ENCODE measurements at places on chromosomes 7 and 10.

DNA sequence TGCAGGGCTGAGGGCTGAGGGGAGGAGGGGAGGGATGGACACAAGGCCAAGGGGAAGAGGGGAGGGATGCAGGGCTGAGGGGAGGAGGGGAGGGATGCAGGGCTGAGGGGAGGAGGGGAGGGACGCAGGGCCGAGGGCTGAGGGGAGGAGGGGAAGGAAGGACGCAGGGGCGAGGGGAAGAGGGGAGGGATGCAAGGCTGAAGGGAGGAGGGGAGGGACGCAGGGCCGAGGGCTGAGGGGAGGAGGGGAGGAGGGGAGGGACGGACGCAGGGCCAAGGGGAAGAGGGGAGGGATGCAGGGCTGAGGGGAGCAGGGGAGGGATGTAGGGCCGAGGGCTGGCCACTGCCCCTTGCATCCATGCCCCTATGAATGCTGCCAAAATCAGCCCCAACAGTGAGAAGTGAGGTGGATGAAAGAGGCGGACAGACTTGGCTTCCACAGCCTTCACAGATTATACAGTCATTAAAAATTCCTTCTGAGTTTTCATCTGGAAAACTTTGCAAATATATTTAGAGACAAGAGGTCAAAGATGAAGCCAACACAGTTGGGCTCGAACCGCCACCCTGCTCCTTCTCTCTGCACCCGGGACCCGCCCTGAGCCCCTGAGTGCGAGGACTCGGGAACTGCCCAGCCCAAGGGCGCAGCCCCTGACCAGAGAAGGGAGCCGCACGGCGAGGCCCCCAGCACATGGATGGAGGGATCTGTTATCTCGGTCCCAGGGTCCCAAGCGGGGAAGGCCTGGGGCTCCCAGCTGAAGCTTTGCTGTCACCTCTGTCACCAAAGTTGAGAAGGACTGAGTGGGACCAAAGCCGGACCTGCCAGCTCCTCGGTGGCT, 65.8 kb downstream of the DIP2C start:
- H3K4me3 ChIP-seq = no peak overlapping the region
- peaks cover 26% of the 10 kb centered on the region for H3K4me1 ChIP-seq
- H3K27ac ChIP-seq = no peak overlapping the region
- no peak for DNase-seq
- peaks cover 44% of the 10 kb centered on the region for H3K27me3 ChIP-seq
- no peaks in the 10 kb centered on the region for H3K36me3 ChIP-seq

GRCh38 chr7:28107960-28108359, 72.6 kb downstream of the JAZF1 start:
- no peaks in the 10 kb centered on the region for H3K27me3 ChIP-seq
- H3K4me1 ChIP-seq = peaks cover 61% of the 10 kb centered on the region
- H3K36me3 ChIP-seq = peaks cover 32% of the 10 kb centered on the region

GRCh38 chr7:117405519-117405918, 21.8 kb downstream of the ASZ1 start:
- no peak overlapping the region for H3K4me3 ChIP-seq
- H3K27ac ChIP-seq = no peak overlapping the region
- no peaks in the 10 kb centered on the region for H3K36me3 ChIP-seq
- no peak for DNase-seq

- no peak overlapping the region for H3K27ac ChIP-seq
- no peaks in the 10 kb centered on the region for H3K27me3 ChIP-seq
- H3K36me3 ChIP-seq = no peaks in the 10 kb centered on the region
Measured at GRCh38 chr7:69811476-69812308, 213.4 kb downstream of the AUTS2 start.

DNA sequence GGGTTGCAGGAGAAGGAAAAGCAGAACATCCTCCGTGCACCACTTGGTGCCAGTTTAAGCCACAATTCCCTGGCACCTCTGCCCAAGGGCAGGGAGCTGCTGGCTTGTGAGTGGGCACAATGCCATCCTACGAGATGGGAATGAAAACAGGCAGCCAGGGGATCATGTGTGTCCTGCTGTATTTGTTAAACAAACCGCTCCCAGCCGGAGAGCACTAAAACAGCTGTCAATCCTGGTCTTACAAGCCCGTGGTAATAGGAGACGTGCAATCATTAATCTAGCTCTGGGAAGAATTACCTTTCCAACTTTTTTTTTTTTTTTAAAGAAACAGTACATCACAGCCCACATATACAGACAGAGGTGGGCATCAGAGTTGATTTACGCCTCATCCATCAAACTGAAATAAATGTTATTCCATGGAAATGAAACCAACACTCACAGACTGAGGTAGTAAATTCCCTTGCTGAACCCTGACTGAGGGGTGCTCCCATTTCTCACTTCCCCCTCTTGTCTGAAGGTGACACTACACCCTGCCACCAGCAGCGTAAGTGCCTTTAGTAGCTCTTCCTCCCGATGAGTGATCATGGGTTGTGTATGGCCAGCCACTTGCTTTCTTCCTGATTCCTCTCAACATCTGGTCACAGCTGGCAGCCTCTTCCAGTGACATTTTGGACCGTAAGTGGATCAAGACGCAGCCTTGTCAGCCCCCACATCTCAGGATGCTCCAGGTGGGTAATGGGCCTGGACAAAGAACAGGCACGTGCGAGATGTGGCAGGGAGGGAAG, 143.8 kb downstream of the TEX36 start:
- no peak overlapping the region for H3K4me3 ChIP-seq
- no peak overlapping the region for H3K27ac ChIP-seq
- peaks cover 2% of the 10 kb centered on the region for H3K27me3 ChIP-seq
- DNase-seq = no peak
- H3K36me3 ChIP-seq = no peaks in the 10 kb centered on the region
- no peaks in the 10 kb centered on the region for H3K4me1 ChIP-seq

GRCh38 chr10:128609460-128609859, 483.2 kb upstream of the MKI67 start:
- no peaks in the 10 kb centered on the region for H3K4me1 ChIP-seq
- no peak overlapping the region for H3K27ac ChIP-seq
- no peaks in the 10 kb centered on the region for H3K36me3 ChIP-seq
- no peaks in the 10 kb centered on the region for H3K27me3 ChIP-seq

- no peak overlapping the region for H3K27ac ChIP-seq
- H3K36me3 ChIP-seq = no peaks in the 10 kb centered on the region
- peaks cover 5% of the 10 kb centered on the region for H3K4me1 ChIP-seq
- peaks cover 10% of the 10 kb centered on the region for H3K27me3 ChIP-seq
- no peak overlapping the region for H3K4me3 ChIP-seq
Measured at GRCh38 chr10:18401416-18402195, 249.8 kb downstream of the NSUN6 start.

- H3K36me3 ChIP-seq = no peaks in the 10 kb centered on the region
- H3K27me3 ChIP-seq = peaks cover 42% of the 10 kb centered on the region
- DNase-seq = no peak
Measured at GRCh38 chr10:78982726-78983125, 86.0 kb upstream of the ZMIZ1 start.

DNA sequence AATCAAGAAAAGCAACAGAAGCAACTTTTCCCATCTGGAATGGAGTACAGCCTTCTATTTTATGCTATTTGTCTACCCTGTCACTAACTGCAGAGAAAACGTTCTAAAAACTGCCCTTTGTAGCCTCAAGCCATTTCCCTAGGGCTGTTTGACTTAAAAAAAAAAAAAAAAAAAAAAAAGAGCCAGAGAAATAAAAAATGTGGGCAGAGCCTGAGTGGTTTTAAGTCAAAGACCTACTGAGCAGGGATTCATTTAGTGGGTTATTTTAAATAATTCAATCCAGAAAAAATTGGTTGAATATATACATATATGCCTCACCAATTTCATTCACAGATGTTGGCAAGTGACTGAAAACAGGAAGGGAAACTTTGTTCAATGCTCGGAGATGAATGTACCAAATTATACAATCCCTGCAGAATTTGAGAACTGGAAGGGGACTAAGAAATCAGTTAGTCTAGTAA, 75.2 kb downstream of the PPP1R3C start:
- H3K27ac ChIP-seq = no peak overlapping the region
- H3K4me3 ChIP-seq = no peak overlapping the region
- H3K27me3 ChIP-seq = peaks cover 4% of the 10 kb centered on the region
- H3K36me3 ChIP-seq = no peaks in the 10 kb centered on the region
